Stimulated activated CD8-positive, alpha-beta memory T cell treated with anti-CD3 and anti-CD28 coated beads, Interleukin-7, amount 100 ng/mL, for 1 hour (primary cell): ENCODE measurements at places on chromosomes 4 and X.

- DNase-seq, result no peak
Observed at GRCh38 chr4:128720270-128720669, 89.2 kb upstream of the JADE1 start.

- DNase-seq, result no peak
Observed at GRCh38 chr4:82678051-82678450, 116.3 kb upstream of the TMEM150C start.

DNA sequence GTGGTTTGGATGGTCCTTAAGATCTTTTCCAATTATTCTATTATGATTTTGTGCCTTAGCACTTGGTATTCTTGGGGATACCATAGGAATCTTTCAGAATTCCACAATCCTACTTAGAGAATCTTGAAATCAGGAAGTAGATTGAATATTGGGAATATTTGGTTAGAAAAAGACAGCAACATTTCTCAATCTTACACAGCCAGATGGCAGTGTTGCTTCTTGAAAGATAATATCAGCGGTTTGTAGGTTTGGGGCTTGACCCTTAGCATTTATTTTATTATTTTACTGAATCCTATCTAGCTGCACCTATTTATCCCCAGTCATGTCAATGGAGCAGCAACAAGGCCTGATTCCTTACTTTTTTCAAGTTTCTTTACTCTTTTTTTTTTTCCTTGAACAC lies 28.6 kb downstream of the MAGEB1 start:
- DNase-seq, result no peak

DNA sequence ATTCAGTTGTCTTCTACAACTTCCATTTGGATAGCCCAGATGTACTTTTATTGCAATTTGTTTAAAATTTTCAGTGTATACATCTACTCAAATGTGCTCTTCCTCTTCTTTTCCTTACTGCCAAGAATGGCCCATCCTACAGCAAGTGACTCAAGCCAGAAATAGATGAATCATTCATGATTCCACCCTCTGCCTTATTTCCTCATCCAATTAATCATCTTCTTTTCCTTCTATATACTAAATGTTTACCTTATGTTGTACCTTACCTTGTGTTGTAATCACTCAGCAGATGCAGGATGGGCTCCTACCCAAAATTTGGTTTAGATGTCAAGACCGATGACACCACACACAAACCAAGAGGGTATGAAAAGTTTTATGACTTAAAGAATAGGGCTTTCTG lies 437.8 kb downstream of the GRXCR1 start:
- no peak for DNase-seq

GRCh38 chr4:53538756-53539155 lies 52.5 kb downstream of the LNX1 start:
- no peak for DNase-seq

- no peak for DNase-seq
Observed at GRCh38 chr4:184792950-184793555, 32.7 kb downstream of the ACSL1 start.

- no peak for DNase-seq
Observed at GRCh38 chrX:68286076-68286475, 147.2 kb downstream of the OPHN1 start.

GRCh38 chr4:175946472-175947116 lies 119.0 kb upstream of the WDR17 start:
- DNase-seq, result no peak
